SJSA1 (cell line): ENCODE measurements at places on chromosomes 4 and X. TPM values are rescaled to one million over a fixed set of nuclear protein-coding genes. Genes with fewer than 3 reads are reported as not detected.

DNA sequence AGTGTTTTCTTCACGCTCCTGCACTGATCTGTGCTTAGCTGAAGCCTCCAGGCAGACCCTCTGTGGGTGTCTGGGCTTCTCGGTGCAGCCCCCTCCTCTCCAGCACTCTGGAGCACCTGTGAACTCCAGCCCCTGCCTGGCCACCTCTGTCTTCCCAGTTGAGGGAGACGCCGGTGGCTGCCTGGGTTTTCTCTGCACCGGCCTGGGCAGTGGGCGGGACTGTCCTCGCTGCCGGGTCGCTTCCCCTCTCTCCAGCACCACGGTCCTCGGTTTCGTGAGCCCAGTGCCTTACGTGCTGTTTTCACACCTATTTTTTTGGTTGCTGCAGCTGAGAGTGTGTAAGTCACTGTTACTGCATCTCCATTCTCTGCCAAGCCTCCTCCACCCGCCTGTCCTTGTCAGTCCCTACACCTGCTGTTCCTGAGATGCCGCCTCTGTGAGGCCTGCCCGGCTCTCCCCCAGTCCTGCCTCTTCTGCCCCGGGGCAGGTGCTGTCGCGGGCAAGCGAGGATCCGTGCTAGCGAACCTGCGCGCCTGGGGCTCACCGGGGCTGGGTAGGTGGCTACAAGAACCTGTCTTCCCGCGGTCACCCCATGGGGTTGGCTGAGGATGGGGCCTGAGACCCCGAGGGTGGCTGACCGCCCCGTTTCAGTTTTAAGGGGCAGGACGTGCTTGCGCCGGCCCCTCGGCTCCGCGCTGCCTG, 2.4 kb upstream of the FGFRL1 start:
- H3K4me3 ChIP-seq, result peak overlapping the region; percentile 30
- peaks cover 11% of the 10 kb centered on the region for H3K27me3 ChIP-seq
- H3K27ac ChIP-seq, result no peak overlapping the region

GRCh38 chr4:42350611-42351182, 46.6 kb upstream of the SHISA3 start:
- H3K4me1 ChIP-seq, result no peaks in the 10 kb centered on the region
- no peak overlapping the region for H3K27ac ChIP-seq
- H3K36me3 ChIP-seq, result no peaks in the 10 kb centered on the region
- H3K4me3 ChIP-seq, result no peak overlapping the region

- no peak for DNase-seq
- no peaks in the 10 kb centered on the region for H3K27me3 ChIP-seq
- no peaks in the 10 kb centered on the region for H3K4me1 ChIP-seq
These were observed 153.8 kb downstream of the AREG start for GRCh38 chr4:74598611-74599325.

DNA sequence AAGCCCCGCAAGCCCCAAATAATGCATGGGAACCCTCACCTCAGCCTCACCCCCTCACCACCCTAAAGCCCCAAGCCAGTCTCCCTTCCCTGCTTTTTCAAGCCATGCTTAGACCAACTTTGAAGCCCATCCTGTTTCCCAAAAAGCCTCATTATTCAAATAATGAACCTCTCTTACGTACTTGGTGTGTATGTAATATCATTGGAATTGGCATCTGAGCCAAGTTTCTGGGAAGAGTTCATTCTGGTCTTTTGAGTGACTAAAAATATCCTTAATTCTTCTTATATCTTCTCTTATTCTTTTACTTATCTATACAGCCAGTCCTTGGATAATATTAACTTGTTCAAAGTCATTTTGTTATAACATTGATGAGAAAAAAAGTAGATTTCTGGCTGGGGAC, 875.8 kb upstream of the SLIT2 start:
- no peak overlapping the region for H3K4me3 ChIP-seq
- no peak overlapping the region for H3K27ac ChIP-seq
- no peaks in the 10 kb centered on the region for H3K27me3 ChIP-seq

- no peaks in the 10 kb centered on the region for H3K4me1 ChIP-seq
- no peaks in the 10 kb centered on the region for H3K36me3 ChIP-seq
- H3K4me3 ChIP-seq, result no peak overlapping the region
- H3K27me3 ChIP-seq, result no peaks in the 10 kb centered on the region
These were observed 29.8 kb upstream of the SMAD1 start for GRCh38 chr4:145451895-145452294.

Gene ANOS1
- total RNA-seq, result 3.5 and 9.3 TPM in 2 replicates

- no peak for DNase-seq
- H3K27me3 ChIP-seq, result no peaks in the 10 kb centered on the region
- no peak overlapping the region for H3K4me3 ChIP-seq
- no peak overlapping the region for H3K27ac ChIP-seq
These were observed 1650.6 kb upstream of the IGFBP7 start for GRCh38 chr4:58760737-58761136.

DNA sequence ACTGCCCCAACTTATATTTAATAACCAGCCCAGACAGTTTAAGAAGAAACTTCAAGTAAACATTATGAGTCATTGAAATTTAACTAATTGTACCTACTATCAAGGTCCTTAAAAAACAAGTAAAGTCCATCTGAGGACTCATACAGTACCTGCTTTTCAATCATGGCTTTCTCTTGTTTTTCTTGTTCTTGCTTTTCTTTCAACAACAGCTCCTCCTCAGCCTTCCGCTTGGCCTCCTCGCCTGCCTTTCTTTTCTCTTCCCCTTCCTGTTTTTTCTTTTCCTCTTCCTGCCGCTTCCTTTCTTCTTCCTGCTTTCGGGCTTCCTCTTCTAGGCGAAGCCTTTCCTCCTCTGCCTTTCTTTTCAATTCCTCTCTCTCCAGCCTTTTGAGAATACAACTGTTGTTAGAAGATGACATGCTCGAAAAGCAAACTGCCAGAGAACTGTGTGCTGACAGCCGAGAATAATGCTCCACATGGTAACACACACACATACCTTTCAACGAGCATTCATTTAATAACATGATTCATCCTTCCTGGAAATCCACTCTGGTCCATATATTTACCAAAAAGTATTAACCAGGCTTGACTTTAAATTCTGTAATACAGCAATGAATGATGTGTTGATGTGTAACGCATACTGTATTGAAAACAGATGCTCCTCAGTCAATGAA, 25.2 kb upstream of the BCLAF3 start:
- no peaks in the 10 kb centered on the region for H3K27me3 ChIP-seq
- H3K36me3 ChIP-seq, result no peaks in the 10 kb centered on the region
- no peak overlapping the region for H3K27ac ChIP-seq
- no peak overlapping the region for H3K4me3 ChIP-seq
- H3K4me1 ChIP-seq, result no peaks in the 10 kb centered on the region

Gene C4orf50
- not detected in 2 replicates for total RNA-seq

Gene SLAIN2
- 9.0 and 40.1 TPM in 2 replicates for total RNA-seq

GRCh38 chr4:154942176-154942575, 161.1 kb downstream of the RBM46 start:
- no peak overlapping the region for H3K4me3 ChIP-seq
- no peaks in the 10 kb centered on the region for H3K36me3 ChIP-seq
- no peaks in the 10 kb centered on the region for H3K4me1 ChIP-seq
- no peak for DNase-seq

Gene PPP1R2C
- total RNA-seq, result not detected in 2 replicates

Gene SH2D1A
- not detected in 2 replicates for total RNA-seq

DNA sequence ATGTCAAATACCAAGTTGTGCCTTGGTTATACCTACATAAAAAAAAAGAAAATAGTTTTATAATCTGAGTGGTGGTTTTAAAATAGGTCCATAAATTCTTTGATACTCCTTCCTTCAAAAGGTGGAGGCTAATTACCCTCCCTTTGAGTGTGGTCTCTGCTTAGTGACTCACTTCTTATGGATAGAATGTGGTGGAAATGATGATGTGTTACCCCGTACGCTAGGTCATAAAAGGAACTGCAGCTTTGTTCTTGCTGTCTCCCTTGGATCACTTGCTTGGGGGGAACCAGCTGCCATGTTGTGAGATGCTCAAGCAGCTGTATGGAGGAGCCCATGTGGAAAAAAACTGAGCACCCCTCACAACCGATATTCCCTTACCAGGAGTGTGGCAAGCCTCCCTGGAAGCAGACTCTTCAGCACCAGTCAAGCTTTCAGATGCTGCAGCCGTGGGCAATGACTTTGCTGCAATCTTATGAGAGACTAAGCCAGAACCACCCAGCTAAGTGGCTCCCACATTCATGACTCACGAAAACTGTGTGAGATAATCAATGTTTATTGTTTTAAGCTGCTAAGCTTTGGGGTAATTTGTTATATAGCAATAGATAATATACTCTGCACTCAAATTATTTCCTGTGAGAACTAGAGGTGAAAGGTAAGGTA, 195.0 kb upstream of the GATB start:
- no peaks in the 10 kb centered on the region for H3K27me3 ChIP-seq
- H3K27ac ChIP-seq, result no peak overlapping the region
- no peaks in the 10 kb centered on the region for H3K4me1 ChIP-seq
- no peak overlapping the region for H3K4me3 ChIP-seq

DNA sequence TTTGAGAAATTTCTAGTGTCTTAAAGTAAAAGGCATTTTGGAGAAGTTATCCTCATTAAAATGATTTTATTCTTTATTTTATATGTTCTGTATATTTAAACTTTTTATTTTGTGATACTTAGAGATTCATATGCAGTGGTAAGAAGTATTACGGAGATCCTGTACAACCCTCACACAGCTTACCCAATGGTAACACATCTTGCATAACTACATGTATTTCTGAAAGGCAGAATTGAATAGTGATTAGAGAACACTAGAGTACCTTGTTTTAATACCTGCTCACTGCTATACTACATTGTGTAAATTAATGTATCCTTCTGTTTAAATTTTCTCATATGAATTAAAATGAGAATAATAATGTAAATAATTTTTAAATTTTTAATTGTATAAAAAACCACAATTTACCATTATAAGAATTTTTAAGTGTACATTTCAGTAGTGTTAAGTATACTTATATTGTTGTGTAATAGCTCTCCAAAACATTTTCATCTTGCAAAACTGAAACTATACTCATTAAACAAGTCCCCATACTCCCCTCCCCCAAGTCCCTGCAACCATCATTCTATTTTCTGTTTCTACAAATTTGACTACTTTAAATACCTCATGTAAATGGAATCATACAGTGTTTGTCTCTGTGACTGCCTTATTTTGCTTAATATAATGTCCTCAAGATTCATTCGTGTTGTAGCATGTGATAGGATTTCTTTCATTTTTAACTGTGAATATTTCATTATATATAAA, 45.4 kb downstream of the INTS12 start:
- no peaks in the 10 kb centered on the region for H3K4me1 ChIP-seq
- no peak overlapping the region for H3K27ac ChIP-seq
- H3K4me3 ChIP-seq, result no peak overlapping the region
- H3K27me3 ChIP-seq, result no peaks in the 10 kb centered on the region; the same call in 1 of the 2 replicates
- no peak for DNase-seq
- H3K36me3 ChIP-seq, result no peaks in the 10 kb centered on the region

DNA sequence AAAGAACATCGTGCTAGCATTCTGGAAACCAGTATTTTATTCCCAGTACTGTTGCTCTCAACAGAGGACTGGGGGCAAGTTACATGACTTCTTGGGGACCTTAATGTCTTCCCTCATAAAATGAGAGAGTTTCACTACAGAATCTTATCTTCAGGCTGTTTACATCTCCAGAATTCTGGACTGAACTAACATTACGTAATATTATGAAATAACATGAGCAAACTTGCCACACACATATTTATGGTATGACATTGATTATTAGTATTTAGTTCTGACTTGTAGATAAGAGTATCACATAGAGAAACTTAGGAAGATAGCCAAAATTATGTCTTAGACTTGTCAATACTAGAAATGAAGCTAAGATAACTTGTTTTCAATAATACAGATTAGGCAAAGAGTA, 68.0 kb downstream of the NFKB1 start:
- H3K27ac ChIP-seq, result no peak overlapping the region
- no peaks in the 10 kb centered on the region for H3K27me3 ChIP-seq
- H3K4me1 ChIP-seq, result peaks cover 8% of the 10 kb centered on the region
- H3K36me3 ChIP-seq, result peaks cover 24% of the 10 kb centered on the region

Gene MAMLD1
- 3.7 and 11.4 TPM in 2 replicates for total RNA-seq

- H3K27ac ChIP-seq, result no peak overlapping the region
- H3K4me1 ChIP-seq, result no peaks in the 10 kb centered on the region
- DNase-seq, result no peak
- no peak overlapping the region for H3K4me3 ChIP-seq
These were observed 106.8 kb downstream of the FAM9B start for GRCh38 chrX:8927066-8927635.

DNA sequence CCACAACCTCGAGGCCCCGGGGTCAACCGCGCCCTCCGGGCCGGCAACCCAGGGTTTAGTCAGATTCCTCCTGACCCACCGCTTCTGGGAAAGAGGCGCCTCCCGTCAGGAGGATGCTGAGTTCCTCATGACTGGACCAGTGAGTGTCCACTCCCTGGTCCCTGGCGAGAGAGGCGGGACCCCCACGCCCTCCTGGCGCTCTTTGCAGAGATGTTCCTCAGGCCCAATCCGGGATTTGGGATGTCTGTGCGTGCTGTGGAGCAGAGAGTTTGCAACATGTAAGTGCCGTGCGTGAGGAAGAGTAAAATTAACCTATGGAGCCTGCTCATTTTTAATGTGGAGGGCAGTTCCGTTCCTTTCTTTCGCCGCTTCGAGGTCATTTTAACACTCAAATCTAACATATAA, 824 bp upstream of the UGDH start:
- no peaks in the 10 kb centered on the region; the same call in 1 of the 2 replicates for H3K4me1 ChIP-seq
- H3K4me3 ChIP-seq, result peak overlapping the region; percentile 92
- peak overlapping the region; percentile 74 for H3K27ac ChIP-seq

- peaks cover 29% of the 10 kb centered on the region for H3K4me1 ChIP-seq
- no peak for DNase-seq
- no peaks in the 10 kb centered on the region for H3K36me3 ChIP-seq
- H3K27me3 ChIP-seq, result no peaks in the 10 kb centered on the region
These were observed 20.2 kb upstream of the RBPJ start for GRCh38 chr4:26300314-26301307.

DNA sequence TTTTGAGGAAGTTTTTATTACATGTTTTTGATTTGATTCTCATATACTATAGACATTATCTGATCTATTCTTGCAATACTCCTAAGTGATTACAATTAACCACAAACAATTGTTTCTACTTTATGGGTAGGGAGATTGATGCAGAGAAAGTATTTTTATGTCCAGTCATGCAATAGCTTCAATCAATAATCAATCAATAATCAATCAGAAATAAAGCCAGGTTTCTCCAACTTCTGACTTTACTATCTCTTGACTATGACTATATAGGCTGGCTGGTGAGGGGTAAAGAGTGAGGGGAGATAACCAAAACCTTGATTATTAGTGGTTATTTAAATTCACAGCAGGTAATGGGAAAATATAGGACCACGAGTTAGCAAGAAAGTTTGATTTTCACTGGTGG, 85.9 kb downstream of the HPGD start:
- DNase-seq, result no peak
- no peaks in the 10 kb centered on the region for H3K36me3 ChIP-seq
- H3K4me1 ChIP-seq, result peaks cover 19% of the 10 kb centered on the region
- H3K27me3 ChIP-seq, result no peaks in the 10 kb centered on the region; the same call in 1 of the 2 replicates
- peak overlapping the region; percentile 86 for H3K27ac ChIP-seq

DNA sequence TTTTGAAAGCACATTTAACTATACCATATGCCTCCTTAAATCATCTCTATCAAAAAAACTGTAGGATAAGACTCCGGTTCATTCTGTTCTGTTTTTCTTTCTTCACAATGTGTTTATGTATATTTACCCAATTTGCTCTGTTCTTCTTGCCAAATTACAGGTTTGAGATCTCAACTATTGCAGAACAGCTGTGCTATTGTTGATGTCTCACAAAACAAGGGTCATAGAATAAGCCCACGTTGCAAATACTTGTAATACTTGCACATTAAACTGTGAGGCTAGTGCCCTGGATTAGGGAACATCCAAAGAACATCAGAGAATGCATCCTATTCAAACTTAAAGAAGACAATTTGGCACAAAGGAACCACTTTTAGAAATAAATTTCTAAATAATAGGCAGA, 45.4 kb downstream of the ANTXR2 start:
- no peak overlapping the region for H3K4me3 ChIP-seq
- no peak for DNase-seq
- H3K4me1 ChIP-seq, result no peaks in the 10 kb centered on the region
- H3K27ac ChIP-seq, result no peak overlapping the region

Gene GPRASP1
- total RNA-seq, result 0.63 and 0.87 TPM in 2 replicates

Gene TLR3
- total RNA-seq, result 1.6 and 3.4 TPM in 2 replicates

Gene EVC
- 6.1 and 10.0 TPM in 2 replicates for total RNA-seq

Gene TREX2
- total RNA-seq, result 0.39 TPM in 1 of 2 replicates, not detected in the other

Gene SPON2
- total RNA-seq, result 0.16 TPM in 1 of 2 replicates, not detected in the other
